Activated CD4-positive, alpha-beta T cell treated with anti-CD3 and anti-CD28 coated beads, Interleukin-2, amount 10 ng/mL, durations not matched to agents 24 days and 14 days (primary cell): ENCODE measurements at places on chromosomes 13 and 19.

DNA sequence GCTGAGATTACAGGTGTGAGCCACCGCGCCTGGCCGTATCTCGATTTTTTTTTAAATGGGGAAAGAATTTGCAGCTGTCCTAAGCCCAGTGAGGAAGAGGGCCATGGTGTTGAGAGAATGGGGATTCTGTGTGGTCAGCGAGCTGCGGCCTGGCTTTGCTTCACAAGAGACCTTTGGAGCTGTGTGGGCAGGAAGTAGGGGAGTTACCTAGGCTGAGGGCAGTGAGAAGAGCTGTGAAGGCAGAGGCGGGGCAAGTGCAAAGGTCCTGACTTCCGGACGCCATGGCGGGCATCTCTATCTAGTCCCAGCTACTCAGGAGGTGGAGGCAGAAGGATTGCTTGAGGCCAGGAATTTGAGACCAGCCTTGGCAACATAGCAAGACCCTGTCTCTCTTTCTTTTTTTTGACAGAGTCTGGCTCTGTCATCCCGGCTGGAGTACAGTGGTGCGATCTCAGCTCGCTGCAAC lies 4.9 kb downstream of the AP2A1 start:
- peaks cover 16% of the 10 kb centered on the region for H3K36me3 ChIP-seq
- no peak overlapping the region for H3K4me3 ChIP-seq
- no peaks in the 10 kb centered on the region for H3K27me3 ChIP-seq
- no peak overlapping the region for H3K27ac ChIP-seq

- no peaks in the 10 kb centered on the region for H3K27me3 ChIP-seq
- no peak for DNase-seq
- H3K4me1 ChIP-seq = no peaks in the 10 kb centered on the region
- H3K4me3 ChIP-seq = no peak overlapping the region
Observed at GRCh38 chr13:35278917-35279316, 197.6 kb downstream of the MAB21L1 start.

DNA sequence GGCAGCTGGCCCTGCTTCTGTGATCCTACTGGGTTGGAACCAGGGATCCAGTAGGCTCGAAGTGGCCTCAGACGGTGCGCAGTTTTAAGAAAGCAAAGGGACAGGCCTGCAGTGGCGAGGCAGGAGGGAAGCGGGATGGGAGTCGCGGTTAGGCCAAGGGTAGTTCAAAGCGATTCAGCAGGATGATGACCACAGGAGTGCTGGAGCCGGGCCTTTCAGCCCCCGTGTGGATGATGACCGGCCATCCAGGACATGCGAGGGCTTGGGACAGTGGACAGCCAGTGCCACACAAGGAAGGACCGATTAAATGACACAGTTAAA lies 854 bp downstream of the RNASEH2B start:
- peaks cover 2% of the 10 kb centered on the region for H3K36me3 ChIP-seq
- H3K27me3 ChIP-seq = no peaks in the 10 kb centered on the region
- peaks cover 38% of the 10 kb centered on the region for H3K4me1 ChIP-seq
- no peak for DNase-seq

DNA sequence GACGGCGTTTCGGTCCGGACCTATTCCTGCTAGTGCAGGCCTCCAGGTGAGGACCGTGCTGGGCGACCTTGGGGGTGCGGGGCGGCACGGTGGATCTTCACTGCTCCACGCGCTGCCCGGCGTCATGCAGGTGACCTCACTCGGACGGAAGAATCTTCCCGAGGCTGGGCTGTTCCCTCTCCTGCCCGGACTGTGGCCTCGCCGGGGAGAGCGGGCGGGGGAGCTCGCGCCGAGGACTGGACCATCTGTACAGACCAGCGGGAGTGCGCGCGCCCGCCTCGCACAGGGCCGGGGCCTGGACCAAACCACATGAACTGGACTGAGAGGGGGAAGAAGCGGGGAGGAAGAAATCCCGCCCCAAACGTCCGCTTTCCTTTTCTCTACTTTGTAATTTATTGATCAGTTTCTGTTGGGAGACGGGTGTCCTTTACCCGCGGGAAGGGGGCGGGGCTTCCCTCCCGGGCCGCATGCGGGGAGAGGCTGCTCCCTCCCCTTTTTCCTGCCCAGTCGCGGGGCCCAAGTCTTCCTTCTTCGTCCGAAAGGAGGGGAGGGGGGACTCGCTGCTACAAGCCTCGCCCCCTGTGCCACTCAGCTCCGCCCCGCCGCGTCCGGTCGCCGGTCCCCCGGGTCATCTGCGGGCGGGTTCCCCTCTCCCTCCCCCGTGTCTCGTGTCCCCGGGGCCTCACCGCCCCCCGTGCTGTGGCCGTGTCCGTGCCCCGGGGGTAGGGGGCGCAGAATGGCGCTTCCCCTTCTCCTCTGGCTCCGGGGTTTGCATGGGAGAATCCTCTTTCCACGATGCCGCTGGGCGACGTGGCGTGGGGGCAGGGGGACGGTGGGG lies 4.9 kb downstream of the HRC start:
- H3K4me1 ChIP-seq = peaks cover 22% of the 10 kb centered on the region
- peaks cover 2% of the 10 kb centered on the region for H3K36me3 ChIP-seq
- peaks cover 69% of the 10 kb centered on the region for H3K27me3 ChIP-seq
- peak; percentile 87 for DNase-seq

GRCh38 chr13:90632184-90632583 lies 715.3 kb upstream of the MIR17HG start:
- H3K27me3 ChIP-seq = no peaks in the 10 kb centered on the region
- no peak overlapping the region for H3K4me3 ChIP-seq
- DNase-seq = no peak
- H3K27ac ChIP-seq = no peak overlapping the region
- no peaks in the 10 kb centered on the region for H3K4me1 ChIP-seq

- H3K27ac ChIP-seq = no peak overlapping the region
- no peak overlapping the region for H3K4me3 ChIP-seq
- peaks cover 64% of the 10 kb centered on the region for H3K36me3 ChIP-seq
- H3K4me1 ChIP-seq = peaks cover 43% of the 10 kb centered on the region
- no peak for DNase-seq
- H3K27me3 ChIP-seq = no peaks in the 10 kb centered on the region
Observed at GRCh38 chr19:46607448-46607841, 6.3 kb downstream of the CALM3 start.

- H3K27me3 ChIP-seq = no peaks in the 10 kb centered on the region
- no peak for DNase-seq
- no peaks in the 10 kb centered on the region for H3K36me3 ChIP-seq
- H3K4me3 ChIP-seq = no peak overlapping the region
- no peak overlapping the region for H3K27ac ChIP-seq
Observed at GRCh38 chr19:13070425-13071140, 32.1 kb downstream of the LYL1 start.

GRCh38 chr19:13622766-13623715 lies 116.8 kb upstream of the CACNA1A start:
- no peak for DNase-seq
- H3K27me3 ChIP-seq = peaks cover 38% of the 10 kb centered on the region
- H3K27ac ChIP-seq = no peak overlapping the region
- H3K4me3 ChIP-seq = no peak overlapping the region
- H3K36me3 ChIP-seq = no peaks in the 10 kb centered on the region
- H3K4me1 ChIP-seq = no peaks in the 10 kb centered on the region

- peaks cover 56% of the 10 kb centered on the region for H3K36me3 ChIP-seq
- no peak overlapping the region for H3K4me3 ChIP-seq
- H3K27ac ChIP-seq = no peak overlapping the region
- H3K27me3 ChIP-seq = no peaks in the 10 kb centered on the region
- H3K4me1 ChIP-seq = no peaks in the 10 kb centered on the region
Observed at GRCh38 chr19:2110822-2111221, 14.1 kb downstream of the IZUMO4 start.

GRCh38 chr13:36086117-36086516 lies 45.1 kb downstream of the DCLK1 start:
- H3K4me1 ChIP-seq = no peaks in the 10 kb centered on the region
- no peak overlapping the region for H3K4me3 ChIP-seq
- DNase-seq = no peak
- H3K27ac ChIP-seq = no peak overlapping the region
- H3K27me3 ChIP-seq = no peaks in the 10 kb centered on the region

- H3K27me3 ChIP-seq = no peaks in the 10 kb centered on the region
- H3K4me1 ChIP-seq = peaks cover 23% of the 10 kb centered on the region
- H3K36me3 ChIP-seq = no peaks in the 10 kb centered on the region
Observed at GRCh38 chr13:112767506-112768471, 78.0 kb downstream of the ATP11A start.

DNA sequence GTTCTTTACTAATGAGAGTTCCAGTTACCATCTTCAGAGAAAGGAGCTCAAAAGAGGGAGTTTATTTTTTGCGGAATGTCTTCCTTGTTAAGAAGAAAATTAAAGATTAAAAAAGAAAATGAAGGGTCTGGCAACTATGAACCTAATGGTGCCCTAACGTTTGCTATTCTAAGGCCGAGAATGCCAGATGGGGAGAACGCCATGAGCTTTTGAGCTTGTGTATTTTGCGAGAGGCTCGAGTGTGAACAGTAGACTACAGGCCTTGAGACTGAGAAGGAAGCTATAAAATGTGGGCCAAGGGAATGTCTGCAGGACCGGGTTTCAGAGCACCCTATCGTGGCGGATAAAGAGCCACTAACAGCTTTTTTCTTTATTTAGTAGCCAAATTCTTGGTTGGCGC lies 6.7 kb downstream of the FGF14 start:
- peaks cover 21% of the 10 kb centered on the region for H3K4me1 ChIP-seq
- peak overlapping the region; percentile 91 for H3K27ac ChIP-seq
- DNase-seq = no peak
- H3K36me3 ChIP-seq = no peaks in the 10 kb centered on the region

- DNase-seq = no peak
- no peaks in the 10 kb centered on the region for H3K36me3 ChIP-seq
- H3K4me3 ChIP-seq = no peak overlapping the region
- no peaks in the 10 kb centered on the region for H3K4me1 ChIP-seq
- no peaks in the 10 kb centered on the region for H3K27me3 ChIP-seq
Observed at GRCh38 chr13:90933097-90933826, 414.2 kb upstream of the MIR17HG start.

- H3K4me3 ChIP-seq = peak overlapping the region; percentile 97
- H3K27ac ChIP-seq = peak overlapping the region; percentile 69
- H3K36me3 ChIP-seq = peaks cover 39% of the 10 kb centered on the region
- peaks cover 56% of the 10 kb centered on the region for H3K4me1 ChIP-seq
- H3K27me3 ChIP-seq = no peaks in the 10 kb centered on the region
Observed at GRCh38 chr19:38649305-38650171, 2.1 kb downstream of the ACTN4 start.
